ENCODE measurements at places on chromosomes 12 and 14. TPM values are rescaled to one million over a fixed set of nuclear protein-coding genes. Genes with fewer than 3 reads are reported as not detected.
A peak's percentile ranks its signal among the peaks of the same experiment; 100 is the strongest.

- peaks cover 44% of the 10 kb centered on the region for H3K27me3 ChIP-seq
- H3K4me3 ChIP-seq = no peak overlapping the region
- H3K4me1 ChIP-seq = no peaks in the 10 kb centered on the region
- no peak overlapping the region for H3K27ac ChIP-seq
Observed at GRCh38 chr12:13277293-13277692, 80.8 kb downstream of the EMP1 start.

DNA sequence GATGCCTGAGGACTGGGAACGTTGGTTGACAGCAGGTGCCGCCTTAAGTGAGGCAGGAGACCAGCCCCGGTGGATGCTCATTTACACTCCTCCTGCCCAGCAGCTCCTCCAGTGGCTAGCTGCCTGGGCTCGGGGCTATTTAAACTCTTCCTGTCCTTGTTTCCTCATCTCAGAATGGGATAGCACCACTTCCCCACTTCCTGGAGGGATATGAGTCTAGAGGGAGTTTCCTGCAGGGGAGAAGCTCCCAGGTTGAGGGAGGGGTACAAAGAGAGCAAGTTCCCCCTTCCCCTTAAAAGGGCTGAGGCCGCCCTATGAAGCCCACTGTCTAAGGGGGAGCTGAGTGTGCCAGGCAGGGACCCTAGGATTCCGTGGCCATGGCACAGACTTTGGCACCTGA lies 311.2 kb downstream of the AACS start:
- no peak overlapping the region for H3K27ac ChIP-seq
- no peaks in the 10 kb centered on the region for H3K4me1 ChIP-seq
- no peaks in the 10 kb centered on the region for H3K36me3 ChIP-seq
- H3K4me3 ChIP-seq = no peak overlapping the region
- DNase-seq = no peak

Gene RND1
- total RNA-seq = 4.2 TPM

- H3K27ac ChIP-seq = no peak overlapping the region
- no peaks in the 10 kb centered on the region for H3K36me3 ChIP-seq
- peaks cover 8% of the 10 kb centered on the region for H3K4me1 ChIP-seq
- peaks cover 60% of the 10 kb centered on the region for H3K27me3 ChIP-seq
Observed at GRCh38 chr12:110845339-110845682, 1.5 kb upstream of the CCDC63 start.

DNA sequence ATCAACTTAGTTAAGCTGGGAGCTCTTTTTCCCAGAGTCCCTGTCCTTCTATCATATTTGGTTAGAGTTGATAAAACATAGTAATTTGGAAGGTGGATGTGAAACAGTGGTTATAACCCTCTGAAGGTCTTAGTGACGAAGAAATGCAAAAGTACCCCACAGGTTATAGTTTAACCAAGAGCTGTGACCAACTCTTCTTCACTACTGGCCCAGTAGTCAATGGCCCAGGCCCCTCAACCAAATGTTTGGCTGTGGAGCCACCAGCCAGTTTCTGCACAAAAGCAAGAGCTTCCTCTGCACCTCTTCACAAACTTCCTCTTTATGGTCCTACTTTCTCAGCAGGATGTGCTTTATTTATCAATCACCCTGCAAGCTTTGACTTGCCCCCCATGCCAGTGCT lies 132.6 kb downstream of the BMP4 start:
- H3K36me3 ChIP-seq = no peaks in the 10 kb centered on the region
- H3K4me1 ChIP-seq = no peaks in the 10 kb centered on the region
- no peak overlapping the region for H3K27ac ChIP-seq
- no peaks in the 10 kb centered on the region for H3K27me3 ChIP-seq
- no peak for DNase-seq

DNA sequence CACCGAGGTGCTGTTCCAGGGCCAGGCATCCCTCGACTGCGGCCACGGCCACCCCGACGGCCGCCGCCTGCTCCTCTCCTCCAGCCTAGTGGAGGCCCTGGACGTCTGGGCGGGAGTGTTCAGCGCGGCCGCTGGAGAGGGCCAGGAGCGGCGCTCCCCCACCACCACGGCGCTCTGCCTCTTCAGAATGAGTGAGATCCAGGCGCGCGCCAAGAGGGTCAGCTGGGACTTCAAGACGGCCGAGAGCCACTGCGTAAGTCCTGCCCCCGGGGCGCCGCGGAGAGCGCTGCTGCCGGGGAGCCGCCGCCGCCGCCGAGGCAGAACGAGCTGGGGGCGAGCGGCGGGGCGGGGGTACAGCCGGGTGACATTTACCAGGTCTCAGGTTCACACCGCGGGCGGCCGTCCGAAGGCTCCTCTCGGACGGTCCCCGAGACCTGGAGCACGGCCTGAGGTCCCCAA lies 1.4 kb downstream of the PLXNC1 start:
- H3K36me3 ChIP-seq = peaks cover 8% of the 10 kb centered on the region
- H3K27me3 ChIP-seq = peaks cover 64% of the 10 kb centered on the region
- no peak overlapping the region for H3K27ac ChIP-seq
- DNase-seq = no peak
- peaks cover 13% of the 10 kb centered on the region for H3K4me1 ChIP-seq
- peak overlapping the region; percentile 86 for H3K4me3 ChIP-seq

Gene IGFBP6
- total RNA-seq = 1.8 TPM

GRCh38 chr12:76562130-76562529 lies 2.6 kb upstream of the OSBPL8 start:
- H3K4me1 ChIP-seq = peaks cover 16% of the 10 kb centered on the region
- H3K4me3 ChIP-seq = no peak overlapping the region
- peaks cover 5% of the 10 kb centered on the region for H3K36me3 ChIP-seq
- DNase-seq = no peak

GRCh38 chr14:97276573-97276972 lies 479.4 kb downstream of the VRK1 start:
- peaks cover 18% of the 10 kb centered on the region for H3K27me3 ChIP-seq
- peak; percentile 43 for DNase-seq
- peaks cover 13% of the 10 kb centered on the region for H3K4me1 ChIP-seq
- no peaks in the 10 kb centered on the region for H3K36me3 ChIP-seq

Gene KIF21A
- 22.8 TPM for total RNA-seq

Gene SERPINA12
- not detected for total RNA-seq

DNA sequence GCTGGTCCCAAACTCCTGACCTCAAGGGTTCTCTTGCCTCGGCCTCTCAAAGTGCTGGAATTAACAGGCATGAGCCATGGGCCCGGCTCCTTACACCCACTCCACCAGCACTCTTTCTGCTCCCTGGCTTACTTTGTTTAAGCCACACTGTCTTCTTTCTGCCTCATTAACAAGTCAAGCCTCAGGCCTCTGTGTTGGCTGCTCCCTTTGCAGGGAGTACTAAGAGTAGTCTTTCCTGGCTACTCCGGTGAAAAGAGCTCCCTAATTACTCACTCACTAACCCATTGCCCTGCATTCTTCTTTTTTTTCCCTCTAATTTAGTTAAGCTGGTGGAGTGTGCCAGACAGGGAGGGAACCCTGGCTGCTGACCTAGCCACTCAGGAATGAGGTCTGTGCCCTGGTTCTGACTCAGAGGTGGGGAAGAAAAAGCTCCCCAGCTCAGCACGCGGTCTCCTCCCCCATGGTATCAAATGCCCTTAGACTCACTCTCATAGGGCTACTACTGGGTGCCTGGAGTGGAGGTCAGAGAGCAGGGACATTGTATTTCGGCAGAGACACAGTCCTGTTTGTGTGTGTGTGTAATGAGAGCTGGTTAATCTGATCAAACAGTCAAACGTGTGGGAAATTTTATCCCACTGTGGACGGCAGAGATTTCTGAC lies 19.8 kb downstream of the GALNT6 start:
- H3K27me3 ChIP-seq = no peaks in the 10 kb centered on the region
- H3K36me3 ChIP-seq = peaks cover 55% of the 10 kb centered on the region
- peaks cover 68% of the 10 kb centered on the region for H3K4me1 ChIP-seq

- no peak for DNase-seq
- H3K27me3 ChIP-seq = peaks cover 33% of the 10 kb centered on the region
- no peaks in the 10 kb centered on the region for H3K36me3 ChIP-seq
- H3K4me1 ChIP-seq = no peaks in the 10 kb centered on the region
Observed at GRCh38 chr14:99854831-99855230, 61.6 kb downstream of the EML1 start.

DNA sequence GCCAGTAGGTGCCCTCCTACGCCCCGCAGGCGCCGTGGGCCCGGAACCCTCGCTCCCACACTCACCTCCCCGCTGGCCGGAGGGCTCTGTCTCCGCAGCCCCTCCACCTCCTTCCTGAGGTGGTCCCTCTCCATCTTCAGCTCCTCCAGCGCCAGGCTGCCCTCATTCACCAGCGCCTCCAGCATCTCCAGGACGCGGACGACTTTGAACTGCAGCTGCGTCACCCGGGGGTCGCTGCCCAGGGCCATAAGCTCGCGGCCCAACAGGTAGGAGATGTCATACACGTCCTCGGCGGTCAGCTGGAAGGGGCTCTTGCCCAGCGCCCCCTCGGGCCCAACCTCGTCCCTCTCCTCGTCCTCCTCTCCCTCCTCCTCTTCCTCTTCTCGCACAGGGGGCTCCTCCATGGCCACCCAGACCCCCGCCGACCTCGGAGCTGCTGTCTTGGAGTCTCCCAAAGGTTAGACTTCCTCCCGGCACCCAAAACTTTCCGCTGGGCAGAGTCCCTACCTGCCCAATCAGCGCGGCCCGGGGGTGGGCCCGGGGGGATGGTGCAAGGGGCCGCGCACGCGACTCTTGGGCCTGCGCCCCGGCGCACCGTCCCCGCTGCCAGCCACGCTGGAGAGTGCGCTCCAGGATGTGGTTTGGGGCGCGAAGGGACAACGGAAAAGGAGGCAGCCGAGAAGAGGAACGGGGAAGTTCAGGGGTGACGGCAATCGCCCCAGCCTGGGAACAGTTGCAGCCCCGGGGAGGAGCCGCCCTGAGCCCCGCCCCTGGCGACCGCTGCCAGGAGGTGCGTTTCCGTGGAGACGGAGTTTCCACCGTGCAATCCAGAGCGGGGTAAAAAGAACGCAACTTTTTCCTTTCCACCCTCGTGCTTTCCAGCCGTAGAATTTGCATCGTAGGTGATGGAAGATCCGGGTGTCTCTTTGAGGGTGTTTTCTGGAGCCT lies at the start of gene RILPL2:
TSS of gene RILPL2 (minus strand) at position 668 of the 948 bp plus-strand sequence. CDS start at position 404, 264 bp downstream.
- no peaks in the 10 kb centered on the region for H3K27me3 ChIP-seq
- H3K27ac ChIP-seq = peak within 1 kb of the TSS; percentile 95
- H3K36me3 ChIP-seq = peaks cover 7% of the 10 kb centered on the region
- DNase-seq = peak; percentile 93
- peak within 1 kb of the TSS; percentile 89 for H3K4me3 ChIP-seq

Gene TSPAN8
- total RNA-seq = not detected

- peaks cover 20% of the 10 kb centered on the region for H3K4me1 ChIP-seq
- peaks cover 13% of the 10 kb centered on the region for H3K27me3 ChIP-seq
- no peak overlapping the region for H3K4me3 ChIP-seq
- no peak overlapping the region for H3K27ac ChIP-seq
Observed at GRCh38 chr12:27635349-27635972, 60.8 kb upstream of the REP15 start.

GRCh38 chr12:530308-530707 lies 70.6 kb downstream of the B4GALNT3 start:
- H3K36me3 ChIP-seq = no peaks in the 10 kb centered on the region
- H3K4me3 ChIP-seq = no peak overlapping the region
- H3K27ac ChIP-seq = no peak overlapping the region
- H3K4me1 ChIP-seq = no peaks in the 10 kb centered on the region

GRCh38 chr12:57133013-57133569 lies 4.8 kb downstream of the LRP1 start:
- DNase-seq = no peak
- H3K4me1 ChIP-seq = no peaks in the 10 kb centered on the region
- H3K36me3 ChIP-seq = no peaks in the 10 kb centered on the region

Gene GUCY2C
- total RNA-seq = not detected

Gene TBX3
- not detected for total RNA-seq

Gene TMTC2
- 3.3 TPM for total RNA-seq

DNA sequence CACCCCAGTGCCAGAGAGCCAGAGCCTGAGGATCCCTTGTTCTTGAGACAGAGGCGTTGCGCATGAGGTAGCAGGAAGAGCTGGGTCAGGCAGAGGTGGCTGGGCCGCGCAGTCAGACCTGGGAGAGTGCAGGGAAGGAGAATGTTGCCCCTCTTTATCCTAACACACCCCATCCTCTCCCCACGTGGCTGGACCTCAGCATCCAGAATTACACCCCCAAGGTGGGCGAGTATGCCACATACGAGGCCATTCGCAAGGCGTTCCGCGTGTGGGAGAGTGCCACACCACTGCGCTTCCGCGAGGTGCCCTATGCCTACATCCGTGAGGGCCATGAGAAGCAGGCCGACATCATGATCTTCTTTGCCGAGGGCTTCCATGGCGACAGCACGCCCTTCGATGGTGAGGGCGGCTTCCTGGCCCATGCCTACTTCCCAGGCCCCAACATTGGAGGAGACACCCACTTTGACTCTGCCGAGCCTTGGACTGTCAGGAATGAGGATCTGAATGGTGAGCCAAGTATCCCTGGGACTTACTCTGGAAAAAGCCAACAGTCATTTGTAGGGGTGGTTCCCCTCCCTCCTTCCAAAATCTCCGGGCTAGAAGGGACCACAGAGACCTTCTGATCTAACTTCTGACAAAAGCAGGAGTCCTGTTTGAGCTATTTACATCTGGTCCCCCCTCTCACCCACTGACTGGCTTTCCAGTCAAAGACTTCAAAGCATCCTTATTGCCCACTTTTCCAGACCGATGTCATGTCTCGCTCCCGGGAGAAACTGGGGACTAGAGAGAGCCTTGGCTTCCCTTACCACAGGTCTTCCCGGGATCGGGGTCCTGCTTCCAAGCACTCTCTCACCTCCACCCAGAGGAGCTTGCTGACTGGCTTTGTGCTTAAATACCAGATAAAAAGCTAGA lies 6.1 kb downstream of the MMP14 start:
- H3K27ac ChIP-seq = no peak overlapping the region
- no peak overlapping the region for H3K4me3 ChIP-seq
- H3K4me1 ChIP-seq = peaks cover 12% of the 10 kb centered on the region
- H3K27me3 ChIP-seq = peaks cover 6% of the 10 kb centered on the region
- H3K36me3 ChIP-seq = no peaks in the 10 kb centered on the region
